ENCODE measurements at places on chromosomes 2 and 18.

GRCh38 chr2:220499225-220499624 lies 871.8 kb downstream of the SLC4A3 start:
- no peak for DNase-seq

DNA sequence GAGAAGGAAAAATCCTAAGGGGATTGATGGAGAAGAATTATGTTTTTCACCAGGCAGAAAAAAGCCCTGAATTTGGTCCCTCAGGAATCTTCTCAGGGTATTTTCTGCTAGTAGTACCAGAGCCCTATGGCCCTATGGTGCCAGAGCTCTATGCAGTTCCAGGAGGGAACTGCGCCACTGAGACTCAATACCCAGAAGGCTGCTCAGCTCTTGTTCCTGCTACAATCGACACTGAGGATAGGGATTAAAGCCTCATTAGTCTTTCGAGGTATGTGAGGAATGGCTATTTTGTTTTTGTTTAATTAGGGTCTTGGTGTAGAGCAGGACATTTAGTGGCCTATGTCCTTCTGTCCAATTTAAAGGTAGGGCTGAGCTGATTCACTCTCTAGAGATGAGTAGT lies 21.7 kb upstream of the PPP3R1 start:
- DNase-seq, result no peak

DNA sequence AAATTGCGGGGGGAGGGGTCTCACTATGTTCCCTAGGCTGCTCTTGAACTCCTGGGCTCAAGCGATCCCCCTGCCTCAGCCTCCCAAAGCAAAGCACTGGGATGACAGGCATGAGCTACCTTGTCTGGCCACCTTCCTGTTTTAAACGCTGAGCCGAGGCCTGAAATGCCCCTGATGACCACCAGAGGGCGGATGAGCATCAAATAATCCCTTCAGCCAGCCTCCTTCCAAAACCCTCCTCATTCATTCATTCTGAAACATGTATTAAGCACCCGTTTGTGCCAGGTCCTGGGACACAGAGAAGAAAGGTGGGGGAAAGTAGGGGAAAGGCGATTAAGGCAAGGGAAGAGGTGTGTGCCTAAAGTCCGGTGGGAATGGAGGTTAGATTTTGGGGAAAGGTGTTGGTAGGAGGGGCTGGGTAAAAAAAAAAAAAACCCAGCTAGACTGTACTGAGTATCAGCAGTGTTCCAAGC lies 30.7 kb upstream of the PTMA start:
- peak; percentile 65 for DNase-seq

DNA sequence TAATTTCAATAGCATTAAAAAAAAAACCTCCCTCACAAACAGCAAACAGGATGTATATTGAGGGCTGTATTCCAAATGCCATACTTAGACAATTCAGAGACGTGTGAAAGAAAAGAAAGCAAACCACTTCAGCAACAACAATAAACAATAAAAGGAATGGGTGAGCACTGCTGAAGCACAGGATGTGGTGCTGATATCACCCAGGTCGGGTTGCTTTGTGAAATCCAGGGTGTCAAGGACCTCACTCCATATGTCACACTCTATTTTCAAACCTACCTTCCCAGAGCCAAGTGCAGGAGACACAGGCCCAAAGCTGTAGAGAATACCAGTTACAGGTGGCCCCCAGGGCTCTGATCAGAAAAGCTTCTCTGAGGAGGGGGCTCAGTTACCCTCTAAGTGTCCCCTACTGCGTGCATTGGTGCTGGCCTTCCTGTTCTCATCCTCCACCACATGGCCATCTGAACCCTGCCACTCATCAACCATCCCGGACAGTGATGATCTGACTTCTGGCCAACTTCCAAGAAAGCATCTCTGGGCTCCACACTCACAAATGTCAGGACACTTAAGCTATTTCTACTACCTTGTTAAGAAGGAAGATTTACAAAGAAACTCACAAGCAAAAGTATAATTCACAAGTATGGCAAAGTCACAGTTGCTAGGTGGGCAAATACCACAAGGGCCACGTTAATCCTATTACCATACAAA lies 363.0 kb downstream of the SS18 start:
- DNase-seq, result no peak

DNA sequence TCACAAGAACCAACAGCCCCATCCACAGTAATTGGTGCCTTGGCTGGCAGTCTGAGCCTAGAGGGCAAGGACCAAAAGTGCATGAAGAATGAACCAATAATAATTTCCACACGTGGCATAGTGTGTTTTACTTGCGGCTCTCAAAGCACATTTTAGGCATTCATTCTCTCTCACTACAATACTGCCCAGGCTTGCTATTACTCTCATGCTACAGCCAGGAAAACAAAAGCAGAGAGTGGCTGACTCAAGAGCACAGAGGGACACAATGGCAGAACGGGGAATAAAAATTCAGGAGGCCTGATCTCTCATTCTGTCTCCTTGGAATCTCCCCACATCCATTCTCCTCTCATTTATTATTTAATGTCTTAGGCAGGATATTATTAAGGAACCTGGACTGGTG lies 57.0 kb upstream of the NOL4 start:
- no peak for DNase-seq

GRCh38 chr2:106531676-106532214 lies 44.6 kb downstream of the CD8B2 start:
- no peak for DNase-seq

All from amygdala (tissue), 56 donors.